CD4-positive, alpha-beta T cell treated with Interleukin-4 for 4 hours (primary cell): ENCODE measurements at places on chromosomes 12 and 14.

- DNase-seq: no peak
Measured at GRCh38 chr12:1594006-1594260, 448 bp downstream of the FBXL14 start.

DNA sequence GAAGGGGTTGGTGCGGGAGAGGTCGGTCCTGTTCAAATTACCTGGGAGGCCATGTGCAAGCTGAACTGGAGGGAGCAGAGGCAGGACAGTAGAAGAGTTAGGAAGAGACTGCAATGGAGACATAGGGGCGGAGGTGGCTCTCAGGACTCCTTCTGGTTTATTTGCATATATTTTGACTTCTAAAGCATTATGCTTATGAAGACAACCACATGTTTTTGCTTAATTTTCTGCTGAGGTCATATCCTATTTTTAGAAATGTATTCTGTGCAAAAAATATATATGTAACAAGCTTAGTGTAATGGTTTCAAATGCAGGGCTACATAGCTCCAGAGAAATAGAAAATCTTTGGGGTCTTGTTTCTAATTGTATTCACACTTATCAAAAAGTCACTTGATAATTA, 137.0 kb upstream of the MDM1 start:
- DNase-seq: no peak

DNA sequence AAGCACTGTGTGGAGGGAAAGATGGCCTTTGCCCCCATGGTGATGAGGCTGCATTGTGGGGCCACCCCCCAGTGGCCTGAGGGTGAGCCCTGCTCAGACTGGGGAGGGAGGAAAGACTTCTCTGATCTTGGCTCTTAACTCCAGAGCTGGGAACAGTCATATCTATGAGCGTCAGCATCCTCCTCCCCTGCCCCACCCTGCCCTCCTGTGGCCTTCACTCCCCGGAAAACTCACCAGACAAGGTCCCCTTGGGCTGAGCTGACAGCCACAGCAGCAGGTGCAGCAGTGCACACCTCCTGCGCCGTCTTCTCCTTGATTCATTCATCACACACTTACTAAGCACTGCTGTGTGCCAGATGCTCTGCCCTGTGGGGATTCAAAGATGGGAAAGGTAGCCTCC, 98.8 kb downstream of the B4GALNT3 start:
- no peak for DNase-seq

DNA sequence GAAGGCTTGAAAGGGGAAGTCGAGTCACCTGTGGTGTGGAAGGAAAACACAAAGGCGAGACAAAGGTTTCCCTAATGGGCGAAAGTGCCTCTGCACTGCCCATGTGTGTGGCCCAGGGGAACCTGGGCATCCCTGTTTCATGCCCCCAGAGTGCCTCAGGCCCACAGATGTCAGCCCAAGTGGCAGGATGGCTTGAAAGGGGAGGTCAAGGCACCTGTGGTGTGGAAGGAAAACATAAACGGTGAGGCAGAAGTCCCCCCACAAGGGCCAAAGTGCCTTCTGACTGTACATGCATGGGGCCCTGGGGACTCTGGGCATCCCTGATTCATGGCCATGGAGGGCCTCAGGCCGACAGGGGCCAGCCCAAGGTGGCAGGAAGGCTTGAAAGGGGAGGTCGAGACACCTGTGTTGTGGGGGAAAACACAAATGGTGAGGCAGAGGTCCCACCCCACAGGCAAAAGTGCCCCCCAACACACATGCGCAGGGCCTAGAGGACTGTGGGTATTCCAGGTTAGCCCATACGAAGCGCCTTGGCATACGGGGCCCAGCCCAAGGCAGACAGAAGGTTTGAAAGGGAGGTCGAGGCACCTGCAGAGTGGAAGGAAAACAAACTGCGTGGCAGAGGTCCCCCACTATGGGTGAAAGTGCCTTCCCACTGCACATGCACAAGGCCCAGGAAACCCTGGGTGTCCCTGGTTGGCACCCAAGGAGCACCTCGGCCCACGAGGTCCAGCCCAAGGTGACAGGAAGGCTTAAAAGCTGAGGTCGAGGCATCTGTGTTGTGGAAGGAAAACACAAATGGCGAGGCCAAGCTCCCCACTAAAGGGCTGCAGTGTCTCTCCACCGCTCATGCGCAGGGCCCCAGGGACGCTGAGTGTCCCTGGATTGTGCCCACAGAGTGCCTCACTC, 382.3 kb downstream of the ALG10 start:
- no peak for DNase-seq

GRCh38 chr12:48001505-48002413, 2.5 kb downstream of the COL2A1 start:
- DNase-seq: no peak

GRCh38 chr14:35898217-35898775, 72.2 kb downstream of the BRMS1L start:
- no peak for DNase-seq

GRCh38 chr12:46382408-46382963, 9.9 kb upstream of the SLC38A2 start:
- no peak for DNase-seq

- no peak for DNase-seq
Measured at GRCh38 chr14:96249029-96249428, 7.0 kb upstream of the BDKRB1 start.

DNA sequence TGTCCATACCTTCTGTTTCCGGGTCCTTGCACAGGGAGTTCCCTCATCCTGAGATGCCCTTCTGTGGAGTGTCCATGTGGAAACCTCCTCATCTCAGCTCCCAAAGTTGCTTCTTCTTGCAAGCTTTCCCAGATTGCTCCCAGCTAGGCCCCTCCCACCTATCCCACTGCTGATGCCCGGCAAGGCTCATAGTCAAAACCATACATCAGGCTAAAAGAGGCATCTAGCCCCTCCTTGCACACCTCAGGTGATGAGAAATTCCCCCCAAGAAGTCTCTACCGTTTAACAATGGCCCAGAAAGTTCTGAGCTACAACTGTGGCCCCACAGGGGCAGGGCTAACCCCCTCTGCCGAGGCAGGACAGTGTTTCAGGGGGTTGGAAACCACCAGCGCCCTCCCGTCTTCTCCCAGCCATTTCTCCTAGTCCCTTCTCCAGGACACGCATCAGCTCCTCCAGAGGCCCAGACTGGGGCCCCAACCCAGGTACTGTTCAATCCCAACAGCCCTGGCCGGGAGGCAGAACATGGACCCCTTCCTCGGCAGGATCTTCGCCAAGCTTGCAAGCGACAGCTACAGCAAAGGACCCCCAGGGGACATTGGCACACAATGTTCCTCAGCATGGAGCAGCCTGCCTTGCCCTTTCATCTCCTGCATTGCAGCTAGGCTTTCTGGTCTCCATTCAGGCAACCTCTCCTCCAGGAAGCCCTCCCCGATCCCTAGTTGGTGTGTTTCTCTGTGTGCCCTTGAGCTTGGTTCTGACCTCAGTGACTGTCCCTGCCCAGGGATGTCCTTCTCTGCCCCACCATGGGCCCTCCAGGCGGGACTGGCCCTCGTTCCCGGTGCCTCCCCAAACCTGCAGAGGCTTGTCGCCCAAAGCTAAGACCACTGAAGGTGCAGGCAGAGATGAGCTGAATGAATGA, 4.5 kb upstream of the BEGAIN start:
- no peak for DNase-seq

DNA sequence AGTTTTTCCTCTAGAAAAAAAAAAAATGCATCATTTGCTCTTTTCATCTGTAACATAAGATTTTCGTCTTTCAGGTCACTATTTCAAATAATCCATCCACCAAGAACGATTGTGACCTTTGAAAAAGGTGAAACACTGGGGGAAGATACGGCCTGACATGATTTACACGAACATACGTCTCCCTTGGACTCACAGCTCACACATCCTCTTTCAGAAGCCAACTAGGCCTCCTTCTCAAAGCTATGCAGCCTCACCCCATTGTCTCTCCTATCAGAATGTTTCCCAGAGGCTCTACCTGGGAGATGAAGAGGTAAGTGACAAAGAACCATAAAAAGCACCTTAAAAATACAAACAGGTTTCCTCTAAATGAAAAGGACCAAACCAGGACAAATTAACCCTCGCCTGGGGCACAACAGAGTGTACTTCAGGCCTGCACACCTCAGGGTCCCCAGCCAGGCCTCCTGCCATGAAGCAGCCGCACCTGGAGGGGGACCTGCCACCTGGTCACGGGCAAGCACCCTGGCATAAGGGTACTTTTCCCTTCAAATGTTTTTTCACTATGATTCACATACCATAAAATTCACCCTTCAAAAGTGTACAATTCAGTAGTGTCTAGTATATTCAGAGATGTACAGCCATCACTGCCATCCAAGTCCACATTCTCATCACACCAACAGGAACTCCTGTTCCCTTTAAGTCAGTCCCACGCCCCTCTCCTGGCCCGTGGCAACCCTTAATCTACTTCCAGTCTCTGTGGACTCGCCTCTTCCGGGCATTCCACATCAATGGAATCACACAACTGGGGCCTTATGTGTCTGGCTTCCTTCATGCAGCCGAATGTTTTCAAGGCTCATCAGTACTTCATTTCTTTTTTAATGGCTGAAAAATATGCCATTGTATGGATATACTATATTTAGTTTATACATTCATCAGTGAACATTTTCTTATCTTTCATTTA, 5.4 kb downstream of the SLC15A4 start:
- DNase-seq: no peak

GRCh38 chr12:91636721-91637120, 454.1 kb upstream of the DCN start:
- no peak for DNase-seq

DNA sequence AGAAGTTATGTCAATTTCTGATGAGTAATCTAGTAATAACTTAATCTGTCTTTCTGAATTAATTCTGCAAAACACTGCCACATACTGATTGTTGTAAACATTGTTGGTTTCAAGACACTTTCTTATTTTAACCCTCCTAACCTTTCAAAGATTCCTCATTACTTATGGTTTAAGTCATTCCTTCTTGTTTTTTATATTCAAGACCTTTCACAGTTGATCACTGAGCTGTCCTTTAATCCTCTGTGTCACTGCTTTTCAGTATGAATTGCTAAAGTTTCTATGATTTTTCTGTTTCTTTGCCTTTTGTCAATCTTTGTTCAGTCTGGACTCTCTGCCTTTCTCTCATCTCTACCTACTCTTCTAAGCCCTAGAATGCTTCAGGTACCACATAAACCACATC, 164.7 kb downstream of the RAD51B start:
- DNase-seq: no peak
